ENCODE measurements at places on chromosomes 7 and 10. TPM values are rescaled to one million over a fixed set of nuclear protein-coding genes. Genes with fewer than 3 reads are reported as not detected.
A peak's percentile ranks its signal among the peaks of the same experiment; 100 is the strongest.

OR6B1 gene
- not detected for total RNA-seq

NKX1-2 gene
- not detected for total RNA-seq

SPDYE16 gene
- 0.18 TPM for total RNA-seq

GDF10 gene
- not detected for total RNA-seq

FOXI2 gene
- total RNA-seq, result not detected

NANOS1 gene
- total RNA-seq, result 12.1 TPM

NPTX2 gene
- 24.7 TPM for total RNA-seq

LBX1 gene
- not detected for total RNA-seq

CYP2C9 gene
- total RNA-seq, result not detected

NSUN5 gene
- total RNA-seq, result 15.8 TPM

SPDYE17 gene
- total RNA-seq, result not detected

GRCh38 chr10:45424668-45425404 lies 50.8 kb downstream of the ALOX5 start:
- peak; percentile 30 for DNase-seq

- DNase-seq, result no peak
Observed at GRCh38 chr10:98589007-98589406, 142.3 kb upstream of the HPS1 start.

DNA sequence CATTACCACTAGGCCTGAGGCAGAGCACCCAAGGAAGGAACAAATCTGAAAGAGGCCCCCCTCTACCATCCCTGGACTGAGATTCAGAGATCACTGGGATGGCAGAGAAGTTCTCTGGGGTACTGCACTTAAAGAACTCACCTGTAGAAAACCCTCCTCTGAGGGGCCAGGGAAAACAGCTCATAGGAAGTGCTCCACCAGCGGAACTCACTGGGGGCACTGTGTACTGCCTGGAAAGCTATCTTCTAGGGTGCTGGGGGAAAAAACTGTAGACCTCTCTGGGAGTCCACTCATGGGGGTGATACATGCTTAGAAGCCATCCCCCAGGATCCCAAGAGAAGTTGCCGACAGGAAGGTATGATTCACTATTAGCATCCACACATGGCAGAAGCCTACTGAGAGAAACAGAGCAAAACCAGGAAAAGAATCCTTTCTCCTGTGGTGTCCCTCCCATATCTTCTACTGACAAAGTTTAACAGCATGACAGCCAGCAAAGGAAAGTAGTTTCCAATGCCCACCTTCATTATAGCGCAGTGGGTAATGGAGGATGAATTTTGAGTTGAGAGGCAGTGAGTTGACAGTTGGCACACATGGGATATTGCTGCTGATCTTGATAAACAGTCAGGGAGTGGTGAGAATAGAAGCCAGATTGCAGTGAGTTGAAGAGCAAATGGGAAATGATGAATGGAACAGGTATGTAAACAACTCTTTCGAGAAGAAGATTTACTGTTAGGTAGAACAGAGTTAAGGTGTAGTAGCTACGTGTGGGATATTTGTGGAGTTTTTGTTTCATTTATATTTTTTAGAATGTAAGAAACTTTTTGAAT lies 20.9 kb downstream of the ANKIB1 start:
- no peak for DNase-seq

DNA sequence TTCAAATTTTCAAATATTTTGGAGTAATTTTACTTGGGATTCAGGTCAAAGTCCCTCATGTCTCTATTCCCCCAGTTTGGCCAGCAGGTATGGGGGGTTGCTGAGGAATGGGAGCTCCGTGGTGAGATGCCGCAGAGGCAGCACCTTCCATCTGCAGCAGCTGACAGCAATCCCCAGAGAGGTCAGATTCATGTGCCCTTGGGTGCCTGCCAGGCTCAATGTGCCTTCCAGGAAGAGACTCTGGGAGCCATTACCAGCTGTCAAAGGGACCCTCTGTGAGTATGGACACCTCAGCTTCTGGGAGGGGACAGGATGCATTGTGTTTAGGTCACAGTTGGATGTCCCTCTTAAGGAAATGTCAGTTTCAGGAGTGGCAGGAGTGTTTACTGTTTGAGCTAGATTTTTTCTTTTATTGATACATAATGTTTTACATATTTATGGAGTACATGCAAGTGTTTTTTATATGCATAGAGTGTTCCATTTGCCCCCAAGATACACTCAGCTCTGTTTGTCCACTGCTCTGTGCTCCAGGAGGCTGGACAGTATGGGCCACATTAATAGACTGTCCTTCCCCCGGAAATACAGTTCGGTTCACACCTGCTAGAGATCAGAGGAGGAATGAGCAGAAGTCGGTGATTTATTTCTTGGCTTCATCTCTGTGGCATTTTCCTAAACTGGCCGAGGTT lies 75.3 kb upstream of the GRB10 start:
- DNase-seq, result no peak

DNA sequence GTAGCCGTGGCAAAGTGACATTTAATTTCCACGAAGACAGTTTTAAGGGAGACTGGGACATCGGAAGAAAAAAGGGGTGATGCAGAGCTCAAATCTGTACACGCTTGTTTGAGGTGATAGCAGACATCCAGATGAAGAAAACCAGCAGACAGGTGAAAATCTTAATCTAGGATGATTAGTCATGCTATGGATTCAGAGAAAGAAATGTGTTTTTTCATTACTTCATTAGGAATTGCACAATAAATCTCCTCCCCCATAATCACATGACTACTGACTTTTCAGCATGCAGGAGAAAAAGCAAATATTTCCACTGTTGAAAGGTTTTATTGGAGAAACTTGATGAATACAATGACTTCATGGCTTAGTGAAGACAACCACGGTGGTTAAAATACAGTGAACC lies 2.5 kb downstream of the NUDT5 start:
- no peak for DNase-seq

DNA sequence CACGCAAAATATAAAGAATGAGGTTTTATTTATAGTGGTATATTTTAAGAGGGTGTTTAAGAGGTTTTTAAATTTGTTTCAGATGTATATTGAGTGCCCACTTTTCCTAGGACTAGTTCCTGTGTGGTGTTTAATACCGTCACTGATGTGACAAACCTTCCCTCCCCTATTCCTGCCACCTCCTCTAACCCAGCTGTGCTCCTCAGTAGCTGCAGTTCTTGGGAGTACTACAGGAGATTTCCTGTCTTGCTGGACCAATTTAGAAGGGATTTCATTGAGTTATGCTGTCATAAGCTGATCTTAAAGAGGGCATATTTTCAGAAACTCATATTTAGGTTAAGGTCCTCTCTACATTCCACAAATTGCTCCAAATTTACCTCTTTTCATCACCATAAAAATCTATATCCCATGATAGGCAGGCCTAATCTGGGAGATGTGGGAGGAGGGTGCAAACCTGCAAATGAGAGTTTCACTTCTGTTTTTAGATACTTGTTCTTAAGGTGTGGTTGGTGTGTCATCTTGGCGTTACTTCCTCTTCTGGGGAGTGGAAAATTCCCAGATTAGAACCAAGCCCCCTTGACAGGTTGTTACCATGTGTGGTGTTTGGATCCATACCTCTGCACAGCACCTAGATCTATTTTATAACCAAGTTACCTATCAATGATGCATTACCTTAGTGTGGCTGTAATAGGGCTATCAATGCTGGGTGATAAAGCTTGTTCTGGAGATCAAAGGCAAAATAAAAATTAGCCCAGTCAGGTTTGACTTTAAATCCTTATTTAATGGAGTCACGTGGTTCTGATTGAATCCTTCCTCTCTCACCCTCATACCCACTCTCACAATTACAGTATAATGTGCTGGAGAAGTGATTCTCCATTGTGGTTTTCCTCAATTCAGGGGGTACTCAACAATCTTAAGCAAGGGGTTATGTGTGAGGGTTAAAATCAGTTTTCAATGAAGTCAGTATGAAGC lies 141.1 kb downstream of the CDK14 start:
- DNase-seq, result no peak

DNA sequence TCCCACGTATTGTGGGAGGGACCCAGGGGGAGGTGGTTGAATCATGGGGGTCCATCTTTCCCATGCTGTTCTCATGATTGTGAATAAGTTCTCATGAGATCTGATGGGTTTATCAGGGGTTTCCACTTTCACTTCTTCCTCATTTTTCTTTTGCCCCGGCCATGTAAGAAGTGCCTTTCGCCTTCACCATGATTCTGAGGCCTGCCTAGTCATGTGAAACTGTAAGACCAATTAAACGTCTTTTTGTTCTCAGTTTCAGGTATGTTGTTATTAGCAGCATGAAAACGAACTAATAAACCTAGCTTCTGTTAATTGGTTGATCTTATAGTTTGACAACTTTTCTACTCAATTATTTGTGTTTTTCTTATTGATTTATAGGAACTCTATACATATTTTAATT lies 206.3 kb downstream of the NXPH1 start:
- DNase-seq, result no peak

DNA sequence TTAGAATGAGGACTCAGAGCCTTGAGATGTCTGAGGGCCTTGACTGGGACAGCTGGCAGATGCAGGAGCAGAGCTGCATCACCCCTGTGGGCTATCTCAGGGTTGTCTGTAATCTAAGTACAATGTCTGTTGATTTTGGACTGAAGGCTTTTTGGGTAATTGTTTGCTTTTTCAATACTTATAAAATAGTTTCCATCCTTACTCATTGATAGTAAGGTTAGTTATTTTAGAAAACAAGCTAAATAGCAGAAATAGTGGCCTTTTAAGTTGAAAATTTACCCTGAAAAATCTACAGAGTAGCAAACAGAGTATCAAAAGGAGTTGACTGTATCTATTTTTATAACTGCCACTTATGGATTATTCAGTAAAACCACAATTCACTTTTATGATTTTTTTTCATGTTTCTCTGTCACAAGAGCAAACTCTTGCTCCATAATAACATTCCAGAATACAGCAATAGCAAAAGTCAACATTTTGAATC lies 179.7 kb downstream of the CFTR start:
- DNase-seq, result no peak

DNA sequence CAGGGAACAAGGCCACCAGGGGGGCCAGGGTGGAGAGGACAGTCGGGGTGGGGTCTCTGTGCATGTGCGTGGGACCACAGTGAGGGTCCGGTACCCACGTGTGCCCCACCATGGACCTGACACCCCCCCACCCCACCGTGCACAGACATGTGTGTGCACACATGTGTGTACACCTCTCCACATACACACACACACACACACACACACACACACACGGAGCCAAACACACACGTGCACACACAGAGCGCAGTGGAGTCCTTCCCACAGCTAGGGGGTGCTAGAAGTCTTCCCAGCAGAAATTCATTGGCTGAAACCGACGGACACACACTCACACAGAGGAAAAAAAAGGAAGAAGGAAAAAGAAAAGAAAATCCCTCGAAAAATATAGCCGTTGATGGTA lies 42.8 kb upstream of the GNA12 start:
- peak; percentile 61 for DNase-seq

DNA sequence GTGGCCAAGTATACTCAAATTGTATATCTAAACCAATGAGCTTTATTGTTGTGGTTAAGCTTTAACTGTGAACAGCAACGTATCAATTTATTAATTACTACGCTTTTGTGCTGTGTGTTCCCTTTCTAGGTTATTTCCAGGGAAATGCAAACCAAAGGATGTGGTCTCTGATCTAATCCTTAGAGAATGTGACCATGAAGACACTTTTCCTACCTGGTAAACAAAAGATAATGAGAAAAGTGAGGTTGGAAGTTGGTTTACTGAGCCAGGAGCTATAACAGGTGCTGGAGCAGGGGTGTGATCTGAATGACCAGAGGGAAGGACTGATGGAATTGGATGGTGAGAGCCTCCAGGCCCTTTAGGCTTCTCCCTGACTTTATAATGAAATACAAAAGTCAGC lies 25.4 kb upstream of the CALU start:
- no peak for DNase-seq

GRCh38 chr10:30581779-30582380 lies 47.7 kb downstream of the LYZL2 start:
- DNase-seq, result peak; percentile 33

- no peak for DNase-seq
Observed at GRCh38 chr10:84341983-84342382, 13.6 kb downstream of the CCSER2 start.

- DNase-seq, result no peak
Observed at GRCh38 chr7:35967366-35968139, 166.7 kb downstream of the SEPTIN7 start.

DNA sequence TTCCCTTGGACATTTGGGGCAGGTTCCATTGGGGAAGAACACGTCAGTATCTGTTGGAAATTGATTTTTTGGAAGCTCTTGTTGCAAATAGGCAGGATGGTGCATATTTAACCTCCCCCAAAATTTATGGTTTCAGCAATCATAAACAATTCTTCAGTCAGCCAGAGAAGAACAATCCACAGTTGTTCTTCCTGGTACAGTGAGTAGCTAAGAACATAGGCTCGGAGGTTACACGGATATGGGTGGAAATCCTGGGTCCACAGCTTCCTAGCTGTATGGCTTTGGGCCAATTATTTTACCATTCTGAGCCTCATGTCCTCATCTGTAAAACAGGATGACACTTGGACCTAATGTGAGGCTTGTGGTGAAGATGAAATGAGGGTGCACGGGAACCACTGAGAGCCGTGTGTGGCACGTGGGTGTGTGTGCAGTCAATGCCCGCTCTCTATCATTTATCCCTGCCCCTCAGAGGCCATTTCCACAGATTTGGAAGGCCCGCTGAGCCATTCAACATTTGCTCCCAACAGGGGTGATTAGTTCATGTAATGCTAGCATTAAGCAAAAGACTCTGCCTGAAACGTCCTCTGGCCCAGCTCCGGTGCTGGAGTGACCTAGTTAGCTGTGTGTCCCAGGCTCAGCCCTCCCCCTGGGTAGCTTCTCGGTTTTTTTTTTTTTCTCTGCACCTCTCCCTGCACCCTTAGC lies 9.7 kb downstream of the CAMK1D start:
- DNase-seq, result no peak

DNA sequence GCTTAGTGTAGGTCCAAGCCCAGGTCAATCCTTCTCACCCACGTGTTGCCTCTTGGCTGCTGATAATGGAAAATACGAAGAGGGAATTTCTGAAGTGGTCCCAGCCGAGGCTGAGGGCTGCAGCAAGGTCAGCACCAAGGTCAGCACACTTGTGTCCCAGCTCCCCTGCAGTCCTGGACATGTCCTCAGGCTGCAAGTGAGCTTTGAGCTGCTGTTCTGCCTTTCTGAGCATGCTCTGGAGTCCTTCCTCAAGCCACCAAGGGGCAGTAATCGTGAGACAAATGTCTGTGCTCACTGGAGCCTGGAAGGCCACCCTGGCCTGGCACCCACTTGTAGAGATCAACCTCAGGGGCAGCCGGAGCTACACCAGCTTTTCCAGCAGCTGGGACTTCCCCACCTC lies 28.3 kb downstream of the DRGX start:
- no peak for DNase-seq

DNA sequence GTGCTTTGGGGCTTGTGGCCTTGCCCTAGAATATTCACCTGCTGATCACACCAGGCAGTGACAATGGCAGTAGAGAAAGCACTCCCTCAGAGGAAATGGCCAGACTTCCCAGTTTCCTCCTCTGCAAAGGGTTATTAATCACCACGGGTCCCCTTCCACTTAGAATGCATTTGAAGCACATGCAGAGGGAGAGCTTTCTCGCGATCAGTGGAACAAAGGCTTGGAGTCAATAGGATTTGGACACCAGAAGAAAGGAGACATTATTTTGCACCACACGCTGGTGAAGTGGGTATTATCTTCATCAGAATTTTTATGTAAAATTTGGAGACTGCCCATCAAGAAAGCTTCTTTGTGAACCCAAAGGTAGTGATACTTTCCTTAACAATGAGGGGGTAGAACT lies 35.4 kb upstream of the INHBA start:
- no peak for DNase-seq
